ENCODE measurements at places on chromosomes 5 and 9. TPM values are rescaled to one million over a fixed set of nuclear protein-coding genes. Genes with fewer than 3 reads are reported as not detected.

Gene GABBR2
- total RNA-seq, result 0.84 TPM

DNA sequence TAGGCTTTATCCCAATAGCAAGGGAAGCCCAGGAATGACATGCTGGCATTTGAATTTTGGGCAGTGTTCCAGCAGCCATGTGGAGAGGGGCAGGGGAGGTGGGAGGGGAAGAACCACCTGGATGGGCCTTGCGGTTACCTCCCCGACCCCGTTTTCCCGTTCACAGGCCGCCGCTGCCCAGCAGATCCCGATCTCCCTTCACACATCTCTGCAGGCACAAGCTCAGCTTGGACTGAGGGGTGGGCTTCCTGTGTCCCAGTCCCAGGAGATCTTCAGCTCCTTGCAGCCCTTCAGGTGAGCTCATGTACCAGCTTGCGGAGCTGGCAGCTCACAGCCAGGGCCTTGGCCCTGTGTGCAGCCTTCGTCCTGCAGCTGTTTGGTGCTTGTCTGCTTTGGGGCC lies 15.7 kb upstream of the POMT1 start:
- DNase-seq, result no peak

Gene SLC4A9
- total RNA-seq, result 0.23 TPM

- no peak for DNase-seq
Measured at GRCh38 chr5:169442913-169443784, 140.4 kb upstream of the SPDL1 start.

Gene C9orf50
- total RNA-seq, result not detected

Gene ZFP37
- total RNA-seq, result 2.4 TPM

DNA sequence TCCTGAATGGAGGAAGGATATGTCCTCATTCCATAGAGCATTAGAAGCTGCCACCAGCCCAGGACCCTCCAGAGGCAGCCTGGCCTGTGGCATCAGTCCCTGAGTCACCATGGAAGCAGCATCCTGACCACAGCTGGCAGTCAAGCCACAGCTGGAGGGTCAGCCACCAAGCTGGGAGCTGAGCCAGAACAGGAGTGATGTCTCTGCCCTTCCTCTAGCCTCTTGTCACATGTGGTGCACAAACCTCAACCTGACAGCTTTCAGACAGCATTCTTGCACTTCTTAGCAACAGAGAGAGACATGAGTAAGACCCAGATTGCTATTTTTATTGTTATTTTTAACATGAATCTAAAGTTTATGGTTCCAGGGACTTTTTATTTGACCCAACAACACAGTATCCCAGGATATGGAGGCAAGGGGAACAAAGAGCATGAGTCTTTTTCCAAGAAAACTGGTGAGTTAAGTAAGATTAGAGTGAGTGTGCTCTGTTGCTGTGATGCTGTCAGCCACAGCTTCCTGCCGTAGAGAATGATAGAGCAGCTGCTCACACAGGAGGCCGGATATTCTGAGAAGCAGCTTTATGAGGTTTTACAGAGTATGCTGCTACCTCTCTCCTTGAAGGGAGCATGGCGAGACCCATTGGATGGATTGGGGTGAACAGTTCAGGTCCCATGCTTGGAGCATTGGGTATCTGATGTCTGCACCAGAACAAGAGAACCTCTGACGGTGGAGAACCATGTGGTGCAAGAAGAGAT lies 13.0 kb upstream of the CYFIP2 start:
- no peak for DNase-seq

DNA sequence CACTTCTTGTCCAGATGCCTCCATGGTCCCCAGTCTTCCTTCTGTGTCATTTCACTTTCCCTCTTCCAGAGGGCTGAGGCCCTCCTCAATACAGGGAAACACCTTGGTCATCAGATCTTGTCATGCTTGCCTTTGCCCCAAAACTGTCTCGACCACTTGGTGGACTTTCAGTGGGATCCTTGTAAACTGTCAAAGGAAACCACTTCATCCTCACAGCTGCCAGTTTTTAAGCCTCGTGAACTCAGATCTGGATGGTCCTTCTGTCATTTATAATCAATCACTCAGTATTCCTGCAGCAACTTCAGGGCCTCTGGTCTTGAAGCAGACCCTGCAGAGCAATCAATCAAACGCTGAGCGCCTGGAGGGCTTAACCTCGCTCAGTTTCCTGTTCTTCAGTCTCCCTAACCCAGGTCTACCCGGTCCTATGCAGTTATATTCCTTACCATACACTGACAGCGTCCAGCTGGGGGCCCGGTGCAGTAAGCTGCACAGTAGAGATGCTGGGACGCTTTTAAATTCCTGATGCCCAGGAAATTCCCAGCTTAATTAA lies 74.6 kb downstream of the GOLPH3 start:
- DNase-seq, result no peak

DNA sequence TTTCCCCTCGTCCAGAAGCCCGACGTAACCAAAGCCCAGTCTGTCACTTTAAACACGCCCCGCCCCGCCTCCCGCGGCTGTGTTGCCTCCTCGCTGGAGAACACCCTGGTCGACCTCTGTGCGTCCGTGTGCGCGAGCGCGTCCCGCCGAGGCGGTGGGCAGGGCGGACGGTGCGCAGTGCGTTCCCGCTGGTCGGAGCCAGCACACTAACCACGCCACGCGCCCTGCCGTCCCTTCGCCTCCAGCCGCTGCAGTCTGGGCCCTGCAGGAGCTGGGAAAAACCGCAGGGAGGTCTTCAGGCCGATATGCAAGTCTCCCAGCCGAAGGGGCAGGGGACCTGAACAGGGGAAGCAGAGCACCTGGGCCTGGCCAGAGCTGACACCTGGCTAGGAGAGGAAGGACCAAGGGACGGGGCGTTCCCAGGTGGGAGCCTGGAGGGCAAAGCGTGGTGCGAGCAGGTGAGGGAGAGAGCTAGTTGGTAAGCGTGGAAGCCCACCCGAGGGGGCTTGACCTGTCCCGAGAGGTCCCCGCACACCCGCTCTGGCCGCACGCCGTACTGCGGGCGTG lies 1.3 kb upstream of the PHPT1 start:
- peak; percentile 95 for DNase-seq

Gene C9orf153
- total RNA-seq, result 0.23 TPM

GRCh38 chr5:140162275-140162674 lies 12.7 kb upstream of the CYSTM1 start:
- no peak for DNase-seq

DNA sequence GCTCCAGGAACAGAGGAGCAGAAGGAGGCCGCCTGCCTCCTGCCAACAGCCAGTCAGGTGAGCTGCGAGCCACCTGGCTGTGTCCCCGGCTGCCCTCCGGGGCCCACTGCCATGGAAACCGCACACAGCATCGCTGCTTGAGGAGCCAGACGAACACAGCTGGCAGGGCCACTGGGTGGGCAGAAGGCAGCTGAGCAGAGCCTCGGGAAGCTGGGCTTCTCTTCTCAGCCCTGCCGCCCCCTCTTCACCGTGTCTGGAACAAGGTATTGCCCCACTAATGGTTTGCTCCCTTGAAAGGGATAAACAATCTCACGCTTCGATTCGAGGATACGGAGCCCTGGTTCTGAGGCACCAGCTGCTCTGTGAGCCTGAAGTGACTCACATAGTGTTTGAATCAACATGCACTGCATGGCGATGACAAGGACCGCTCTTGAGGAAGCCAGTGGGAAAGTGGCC lies 63.7 kb upstream of the RUFY1 start:
- no peak for DNase-seq

Gene BSPRY
- 10.8 TPM for total RNA-seq

Gene BTNL3
- not detected for total RNA-seq

Gene PCA3
- total RNA-seq, result not detected

DNA sequence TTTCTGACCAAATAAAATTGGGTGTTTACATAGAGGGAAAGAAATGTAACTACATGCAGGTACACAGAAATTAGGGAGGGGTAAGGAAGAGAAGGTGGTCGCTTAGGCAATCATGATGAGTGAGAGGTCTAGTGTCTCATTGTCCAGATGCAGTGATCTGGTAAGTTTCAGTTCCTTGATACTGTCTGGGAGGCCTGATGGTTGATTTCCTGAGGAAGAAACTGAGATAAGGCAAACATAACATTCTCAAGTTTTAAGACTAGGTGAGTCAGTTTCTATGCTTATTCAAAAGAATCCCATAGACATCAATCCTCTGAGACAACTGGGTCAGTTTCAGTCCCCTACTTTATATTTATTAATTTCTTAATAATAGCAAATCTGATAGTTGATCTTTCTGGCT lies 843.3 kb upstream of the CDH10 start:
- DNase-seq, result no peak
